Posterior cingulate gyrus (tissue), 11 donors: ENCODE measurements at places on chromosomes 16 and 17.

DNA sequence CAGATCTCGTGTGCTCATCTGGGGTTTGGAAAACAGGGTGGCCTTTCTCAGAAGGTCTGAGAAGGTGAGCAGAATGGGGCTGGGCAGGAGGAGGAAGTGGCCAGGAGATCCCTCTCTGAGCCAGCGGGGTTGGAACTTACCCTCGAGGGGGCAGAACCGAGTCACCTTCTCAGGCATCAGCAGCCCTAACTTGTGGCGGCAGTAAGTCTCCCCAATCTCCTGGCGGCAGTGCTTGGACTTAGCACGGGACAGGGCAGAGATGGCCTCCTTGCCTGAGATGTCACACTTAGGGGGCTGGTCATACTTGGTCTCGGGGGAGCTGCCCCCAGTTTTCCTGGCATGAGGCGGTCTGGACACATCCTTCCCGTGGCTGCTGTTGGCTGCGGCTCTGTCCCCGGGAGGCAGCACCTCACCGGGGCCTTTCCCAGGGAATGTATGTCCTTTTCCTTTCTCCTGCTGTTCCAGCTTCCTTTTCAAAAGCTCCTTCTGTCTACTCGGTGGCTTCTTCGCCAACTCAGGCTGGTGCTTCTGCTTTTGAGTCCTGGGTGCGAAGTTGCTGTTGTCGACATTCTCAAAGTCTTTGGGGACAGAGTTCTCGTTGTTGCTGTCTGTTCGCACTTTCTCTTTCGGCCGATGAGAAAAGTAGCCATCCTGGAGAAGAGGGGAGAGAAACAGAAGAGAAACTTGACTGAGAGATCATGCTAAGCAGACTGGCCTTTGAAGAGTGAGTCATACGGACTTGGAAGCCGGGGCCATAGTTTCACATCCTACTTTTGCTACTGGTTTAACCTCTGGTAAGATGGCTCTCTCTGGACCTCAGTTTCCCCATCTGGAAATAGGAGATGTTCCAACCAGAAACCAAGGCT is 211.7 kb downstream of the XYLT1 start:
- DNase-seq = no peak

GRCh38 chr16:86959091-86959651 is 358.0 kb downstream of the C16orf95 start:
- no peak for DNase-seq

DNA sequence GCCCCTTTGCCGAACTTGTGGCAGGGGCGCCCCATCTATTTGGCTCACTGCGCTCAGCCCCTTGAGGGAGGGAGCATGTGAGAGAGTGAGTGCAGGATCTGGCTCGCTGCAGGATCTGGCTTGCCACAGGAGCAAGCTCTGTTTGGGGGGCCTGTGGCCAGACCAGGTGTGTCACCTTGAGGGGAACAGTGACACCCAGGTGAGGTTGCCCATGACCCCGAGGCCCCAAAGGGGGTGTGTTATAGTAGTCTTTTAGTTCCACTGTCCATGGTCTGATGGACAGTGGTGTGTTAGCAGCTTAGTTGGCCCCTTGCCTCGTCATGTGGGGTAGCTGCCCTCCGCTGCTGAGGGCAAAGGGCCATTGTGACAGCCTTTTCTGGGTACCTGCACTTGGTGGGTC is 41.6 kb downstream of the CCDC42 start:
- DNase-seq = no peak

DNA sequence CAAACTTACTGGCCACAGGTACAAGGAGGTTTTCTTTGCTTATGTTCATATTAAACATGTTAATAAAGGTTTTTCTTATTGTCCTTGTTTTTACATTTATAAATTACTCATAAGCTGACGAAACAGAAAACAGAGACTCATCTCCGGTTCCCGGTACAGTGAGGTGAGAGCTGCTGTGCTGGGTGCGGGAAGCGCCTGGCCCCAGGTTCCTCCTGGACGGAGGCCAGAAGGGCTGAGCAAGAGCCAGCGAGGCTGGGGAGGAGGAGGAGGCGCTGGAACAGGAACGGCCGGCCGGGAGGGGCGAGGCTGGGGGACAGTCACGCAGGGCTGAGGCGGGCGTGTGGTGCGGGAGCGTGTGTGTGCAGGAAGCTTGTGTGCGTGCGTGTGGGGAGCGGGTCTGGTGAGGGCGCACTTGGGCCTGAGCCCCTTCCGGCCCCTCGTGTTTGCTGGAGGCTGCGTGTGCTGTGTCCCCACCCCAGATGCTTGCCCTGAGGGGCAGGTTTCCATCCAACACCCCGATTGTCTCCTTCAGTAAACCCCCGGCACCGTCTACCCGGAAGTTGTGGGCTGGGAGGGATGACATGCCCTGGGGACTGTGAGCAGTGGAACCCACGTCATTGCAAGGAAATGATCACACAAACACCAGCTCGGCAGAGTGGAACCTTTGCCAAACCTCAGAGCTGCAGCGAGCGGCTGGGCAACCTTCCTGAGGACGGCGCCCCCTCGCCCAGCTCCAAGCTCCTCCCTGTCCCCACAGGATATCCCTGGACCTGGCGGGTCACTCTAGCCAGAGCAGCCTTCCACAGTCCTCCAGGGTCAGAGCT is 19.5 kb downstream of the CD7 start:
- DNase-seq = peak; percentile 64

GRCh38 chr16:76943921-76944320 is 247.1 kb upstream of the MON1B start:
- DNase-seq = no peak

DNA sequence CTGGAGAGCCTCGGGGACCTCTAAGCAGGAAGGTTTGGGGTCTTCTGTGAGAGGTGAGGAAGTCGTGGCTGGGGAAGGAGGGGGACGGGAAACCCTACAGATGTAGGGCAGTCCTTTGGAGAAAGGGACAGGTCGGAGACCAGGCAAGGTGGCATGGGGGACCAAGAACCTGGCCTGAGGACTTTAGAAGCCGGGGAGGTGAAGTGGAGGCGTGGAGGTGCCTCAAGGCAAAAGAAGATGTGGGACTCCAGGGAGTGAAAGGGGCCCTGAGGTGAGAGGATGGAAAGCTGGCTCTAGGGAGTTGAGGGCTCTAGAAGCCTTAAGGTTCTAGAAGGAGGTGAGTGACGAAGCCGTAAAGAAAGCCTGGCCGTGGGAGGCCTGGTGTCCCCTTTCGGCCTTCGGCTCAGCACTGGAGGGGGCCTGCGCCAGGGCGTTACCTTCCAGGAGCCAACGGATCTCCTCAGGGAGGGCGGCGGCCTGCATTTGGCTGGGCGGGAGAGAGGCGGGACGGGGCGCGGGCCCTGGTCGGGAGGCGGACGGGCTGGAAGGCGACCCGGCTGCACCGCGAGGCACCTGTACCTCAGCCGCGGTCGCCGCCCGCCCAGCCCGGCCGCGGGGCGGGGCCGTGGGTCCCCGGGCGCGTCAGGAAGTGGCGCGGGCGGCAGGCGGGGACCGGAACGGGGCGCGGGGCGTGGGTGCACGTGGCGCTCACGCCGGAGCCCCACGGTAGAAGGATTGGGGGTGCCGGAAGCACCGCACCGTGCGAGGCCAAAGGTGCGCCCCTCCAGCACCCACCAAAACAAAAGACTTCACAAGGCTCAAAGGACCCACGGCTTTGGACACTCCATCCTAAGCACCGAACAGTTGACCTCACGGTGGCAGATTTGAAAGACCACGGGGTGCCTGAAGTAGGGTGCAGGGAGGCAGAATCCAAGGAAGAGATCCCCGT is at the start of gene SKAP1:
TSS of gene SKAP1 (minus strand) at position 577 of the 949 bp plus-strand sequence.
- no peak for DNase-seq

GRCh38 chr17:14664511-14664910 is 363.6 kb downstream of the HS3ST3B1 start:
- DNase-seq = no peak

DNA sequence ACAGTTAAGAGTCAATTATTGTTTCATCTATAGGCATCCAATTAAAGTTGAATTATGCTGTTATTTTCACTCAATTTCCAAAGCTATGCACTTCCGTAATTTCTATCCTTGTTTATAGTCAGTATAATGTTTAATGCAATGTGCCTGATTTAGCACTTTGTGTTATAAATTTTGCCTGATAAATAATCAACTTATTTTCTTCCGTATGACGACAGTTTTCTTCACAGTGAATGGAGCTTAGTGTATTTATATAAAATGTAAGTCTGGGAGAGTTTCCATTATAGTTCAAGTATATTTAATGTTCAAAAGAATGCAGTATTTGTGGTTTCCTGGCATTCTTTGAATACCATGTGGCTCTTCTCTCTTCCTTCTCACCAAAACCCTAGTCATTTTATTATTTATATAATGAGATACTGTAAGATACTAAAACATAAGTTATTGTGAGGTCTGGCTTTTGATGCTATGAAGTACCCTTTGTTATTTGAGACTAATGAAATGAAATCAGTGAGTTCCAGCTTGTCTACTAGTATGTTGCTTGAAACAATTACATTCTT is 240.6 kb downstream of the PRKCA start:
- DNase-seq = no peak

- DNase-seq = no peak
Observed at GRCh38 chr17:78409191-78409928, 30.9 kb downstream of the PGS1 start.

- no peak for DNase-seq
Observed at GRCh38 chr17:48555258-48556228, 10.6 kb upstream of the HOXB2 start.

GRCh38 chr17:19409509-19409908 is 1.5 kb upstream of the RNF112 start:
- DNase-seq = no peak
